Small intestine (tissue), 16 donors: ENCODE measurements at places on chromosomes 4 and X. TPM values are rescaled to one million over a fixed set of nuclear protein-coding genes. Genes with fewer than 3 reads are reported as not detected.

Gene SMARCA1
- polyA plus RNA-seq, result 7.8 TPM

Gene CFAP99
- polyA plus RNA-seq, result 0.67 TPM

Gene XAGE2
- polyA plus RNA-seq, result not detected

Gene DCAF8L2
- polyA plus RNA-seq, result not detected

Gene SH3RF1
- polyA plus RNA-seq, result 12.2 TPM

Gene DDX60
- 5.7 TPM for polyA plus RNA-seq

Gene ATG4A
- polyA plus RNA-seq, result 25.9 TPM

Gene PPID
- 28.4 TPM for polyA plus RNA-seq

Gene DDX53
- polyA plus RNA-seq, result not detected

Gene PAGE2B
- polyA plus RNA-seq, result 0.24 TPM

Gene TMPRSS11A
- 0.01 TPM for polyA plus RNA-seq

Gene RHOXF1
- polyA plus RNA-seq, result 1.1 TPM

Gene PABPC1L2B
- not detected for polyA plus RNA-seq

Gene PDLIM3
- 2.9 TPM for polyA plus RNA-seq

Gene IRAK1
- polyA plus RNA-seq, result 118 TPM

GRCh38 chrX:56994375-56995270 lies 718 bp downstream of the SPIN3 start:
- DNase-seq, result no peak

DNA sequence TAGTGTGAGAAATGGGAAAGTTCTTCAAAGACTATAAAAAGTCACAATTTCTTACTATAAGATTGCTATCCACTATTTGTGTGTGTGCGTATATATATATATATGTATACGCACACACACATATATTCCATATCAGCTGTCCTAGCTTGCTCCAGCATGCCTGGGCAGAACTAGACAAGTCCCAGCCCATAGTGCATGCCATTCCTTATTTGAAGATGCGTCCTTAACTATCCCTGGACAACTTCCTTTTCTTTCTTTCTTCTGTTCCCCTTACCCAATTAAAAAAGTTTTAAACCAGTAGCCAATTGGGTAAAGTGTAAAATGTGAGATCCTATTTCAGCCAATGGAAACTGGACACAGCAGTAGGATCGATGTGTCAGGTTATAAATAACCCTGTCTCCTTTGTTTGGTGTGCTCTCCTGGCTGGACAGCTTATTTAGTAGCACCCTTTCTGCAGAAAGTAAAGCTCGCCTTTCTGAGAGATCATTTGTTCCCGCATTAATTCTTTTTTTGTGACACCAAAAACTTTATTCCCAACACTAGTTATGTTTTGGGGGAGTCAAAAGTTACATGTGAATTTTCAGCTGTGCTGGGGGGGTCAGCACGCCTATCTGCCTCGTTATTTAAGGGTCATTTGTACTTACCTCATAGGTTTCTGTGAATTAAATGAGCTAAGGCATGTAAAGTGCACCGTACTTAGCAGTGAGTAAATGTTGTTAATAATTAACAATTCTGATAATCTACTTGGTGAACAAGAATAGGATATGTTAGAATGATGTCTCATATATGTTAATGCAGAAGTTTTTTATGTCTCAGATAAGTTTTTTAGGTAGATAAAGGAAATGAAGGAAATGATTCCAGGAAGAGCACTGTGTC lies 40.9 kb downstream of the KDM6A start:
- DNase-seq, result peak; percentile 17

- no peak for DNase-seq
These were observed 21.3 kb upstream of the USP46 start for GRCh38 chr4:52680381-52680780.

DNA sequence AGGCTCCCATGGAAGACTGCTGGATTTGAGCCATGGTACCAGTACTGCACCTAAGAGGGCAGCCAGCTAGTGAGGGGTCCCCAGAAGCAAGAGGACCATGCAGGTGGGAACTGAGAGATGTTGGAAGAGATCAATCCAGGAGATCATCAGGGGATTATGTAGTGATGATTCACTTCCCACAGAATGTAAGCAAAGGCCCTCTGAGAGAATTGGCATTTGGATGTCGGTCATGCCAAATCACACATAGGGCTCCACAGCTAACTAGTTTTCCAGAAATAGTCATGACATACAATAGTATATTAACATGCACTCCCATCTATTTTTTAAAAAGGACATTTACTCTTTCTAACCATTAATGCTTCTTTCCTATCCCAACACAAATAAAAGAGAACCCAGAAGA lies 112.5 kb downstream of the RASGEF1B start:
- no peak for DNase-seq

GRCh38 chrX:54029529-54030143 lies 14.6 kb downstream of the PHF8 start:
- no peak for DNase-seq

GRCh38 chrX:69066021-69066757 lies 99.1 kb downstream of the PJA1 start:
- DNase-seq, result no peak

- no peak for DNase-seq
These were observed 88.8 kb upstream of the HELT start for GRCh38 chr4:184929476-184929875.

GRCh38 chrX:132594129-132594528 lies 105.3 kb upstream of the MBNL3 start:
- DNase-seq, result peak; percentile 77

GRCh38 chr4:38678078-38678477 lies 14.1 kb downstream of the KLF3 start:
- no peak for DNase-seq

- DNase-seq, result no peak
These were observed 124.8 kb upstream of the EOLA2 start for GRCh38 chrX:150063138-150063518.

- no peak for DNase-seq
These were observed 330.2 kb downstream of the HS3ST1 start for GRCh38 chr4:11098461-11098860.

GRCh38 chr4:41887821-41888686 lies 47.2 kb upstream of the TMEM33 start:
- DNase-seq, result peak; percentile 45

GRCh38 chr4:135186002-135186401 lies 984.4 kb upstream of the PABPC4L start:
- no peak for DNase-seq

GRCh38 chr4:32022071-32022470 lies 1301.9 kb downstream of the PCDH7 start:
- DNase-seq, result no peak

DNA sequence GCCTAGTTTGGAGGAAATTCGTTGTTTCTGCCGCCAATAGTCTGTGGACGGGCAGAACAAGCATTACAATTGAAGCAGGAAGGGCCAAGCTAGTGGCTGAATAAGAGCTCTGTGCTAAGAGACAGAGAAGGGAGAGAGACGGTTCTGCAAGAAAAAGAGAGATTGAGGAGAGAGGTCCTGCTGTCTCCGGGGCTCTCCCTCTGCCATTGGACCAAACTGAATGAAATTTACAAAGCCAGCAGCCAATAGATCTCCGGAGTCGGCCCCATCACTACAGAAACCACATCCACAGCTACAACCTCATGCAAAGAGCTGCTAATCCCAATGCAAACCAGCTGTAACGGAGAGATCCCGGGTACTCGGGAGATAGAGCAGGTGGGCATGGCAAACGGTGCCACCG lies at the start of gene NLGN4X:
Gene NLGN4X (minus strand): TSS at position 148 of the 400 bp plus-strand sequence. CDS start 77,401 bp downstream, outside the sequence.
- peak; percentile 2 for DNase-seq

DNA sequence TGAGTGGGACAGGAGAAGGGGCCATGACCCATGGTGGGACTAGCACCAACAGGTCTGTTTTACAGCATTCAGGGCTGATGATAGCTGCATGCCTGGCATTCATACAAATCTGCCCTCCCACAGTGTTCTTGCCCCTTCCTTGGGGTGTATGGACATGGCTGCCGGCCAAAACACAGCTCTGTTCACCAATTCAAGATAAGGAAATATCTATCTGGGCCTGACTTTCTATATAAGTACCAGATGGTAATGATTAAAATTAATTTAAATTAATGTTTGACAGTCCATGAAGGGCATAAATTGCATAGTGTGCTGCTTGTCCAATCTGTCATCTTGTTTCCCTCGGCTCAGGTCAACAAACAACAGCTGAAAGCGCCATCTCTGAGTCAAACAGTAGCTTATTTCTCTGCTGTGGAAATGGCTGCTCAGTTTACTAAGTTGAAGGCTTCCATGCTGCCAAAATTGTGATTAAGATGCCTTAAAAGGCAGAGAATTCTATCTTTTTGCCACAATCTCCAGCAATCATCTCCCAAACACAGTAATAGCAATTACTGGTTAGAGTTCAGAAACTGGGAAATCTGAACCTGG lies 67.0 kb upstream of the TSPAN7 start:
- DNase-seq, result peak; percentile 6

GRCh38 chr4:119731146-119731742 lies 102.6 kb upstream of the PDE5A start:
- no peak for DNase-seq

- no peak for DNase-seq
These were observed 648 bp downstream of the GPC4 start for GRCh38 chrX:133414406-133415275.

GRCh38 chrX:4787971-4788370 lies 1074.5 kb upstream of the PRKX start:
- no peak for DNase-seq

DNA sequence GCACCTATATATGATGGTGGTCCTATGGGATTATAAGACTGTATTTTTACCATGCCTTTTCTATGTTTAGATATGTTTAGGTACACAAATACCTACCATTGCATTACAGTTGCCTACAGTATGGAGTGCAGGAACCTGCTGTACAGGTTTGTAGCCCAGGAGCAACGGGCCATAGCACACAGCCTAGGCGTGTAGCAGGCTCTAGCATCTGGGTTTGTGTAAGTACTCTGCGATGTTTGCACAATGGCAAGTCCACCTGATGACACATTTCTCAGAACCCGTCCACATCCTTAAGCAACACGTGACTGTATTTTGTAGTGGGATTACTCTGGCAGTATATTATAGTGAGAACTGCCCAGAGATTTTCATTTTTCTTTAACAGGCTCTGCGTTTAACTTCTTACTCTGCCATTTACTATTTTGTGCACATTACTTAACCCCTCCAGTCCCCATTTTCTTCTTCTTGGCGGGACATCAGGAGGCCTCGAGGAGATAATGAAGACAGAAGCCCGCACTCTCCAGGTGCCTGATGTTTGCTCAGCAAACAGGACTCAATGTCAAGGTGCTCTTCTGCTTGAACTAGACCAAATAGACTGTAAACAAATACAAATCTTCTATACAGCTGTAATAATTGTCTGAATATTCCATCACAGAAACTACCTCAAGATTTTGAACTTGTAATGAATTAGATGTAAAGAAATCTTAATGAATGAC lies 102.0 kb upstream of the PDLIM3 start:
- DNase-seq, result peak; percentile 13

DNA sequence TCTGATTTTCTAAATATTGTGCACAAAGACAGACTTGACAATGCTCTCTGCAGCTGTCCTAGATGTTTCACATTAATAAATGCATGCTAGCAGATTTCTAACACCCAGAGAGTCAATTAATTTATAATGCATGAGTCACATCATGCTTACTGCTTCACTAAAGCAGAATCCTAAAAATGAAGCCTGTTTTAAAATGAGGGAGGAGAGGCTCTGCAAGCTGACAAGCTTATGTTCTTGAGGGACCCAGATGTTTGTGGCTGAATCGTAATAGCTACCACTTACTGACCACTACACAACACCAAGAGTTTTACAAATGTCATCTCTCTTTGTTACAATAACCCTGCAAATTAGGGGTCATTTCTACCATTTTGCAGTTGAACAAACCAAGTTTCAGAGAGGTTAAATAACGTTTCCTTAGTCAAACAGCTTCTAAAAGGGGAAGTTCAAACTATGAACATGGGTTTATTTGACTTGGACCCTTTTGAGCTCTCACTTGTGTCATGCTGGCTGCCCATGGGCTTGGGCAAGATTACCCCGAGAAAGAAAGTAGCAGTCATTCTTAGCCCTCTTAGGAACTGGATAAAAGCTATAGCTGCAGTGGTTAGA lies 262.7 kb upstream of the ETNPPL start:
- no peak for DNase-seq

DNA sequence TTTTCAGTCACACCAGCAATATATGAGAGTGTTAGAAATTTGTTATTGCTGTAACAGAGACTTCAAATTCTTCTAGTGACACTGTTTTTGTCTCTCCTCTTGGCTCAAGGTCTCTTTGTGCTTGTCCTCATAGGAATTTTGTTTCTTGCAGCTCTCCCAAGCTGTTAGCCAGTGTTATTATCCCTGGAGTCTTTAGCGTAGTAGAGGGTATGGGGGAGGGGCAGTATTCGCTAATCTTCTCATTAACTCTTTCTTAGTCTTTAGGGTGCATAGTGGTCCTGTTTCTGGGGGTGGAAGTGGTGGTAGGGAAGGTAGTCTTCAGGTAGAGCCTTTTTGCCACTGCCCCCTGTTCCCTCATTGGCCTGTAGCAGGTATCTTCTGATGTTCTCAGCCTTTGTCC lies 79.4 kb downstream of the JADE3 start:
- DNase-seq, result no peak

GRCh38 chrX:916230-916599 lies 285.6 kb downstream of the SHOX start:
- no peak for DNase-seq

- DNase-seq, result peak; percentile 28
These were observed 44.3 kb downstream of the TASL start for GRCh38 chrX:30533266-30533665.

- DNase-seq, result no peak
These were observed 290.4 kb upstream of the MAGEB16 start for GRCh38 chrX:35507701-35508100.

DNA sequence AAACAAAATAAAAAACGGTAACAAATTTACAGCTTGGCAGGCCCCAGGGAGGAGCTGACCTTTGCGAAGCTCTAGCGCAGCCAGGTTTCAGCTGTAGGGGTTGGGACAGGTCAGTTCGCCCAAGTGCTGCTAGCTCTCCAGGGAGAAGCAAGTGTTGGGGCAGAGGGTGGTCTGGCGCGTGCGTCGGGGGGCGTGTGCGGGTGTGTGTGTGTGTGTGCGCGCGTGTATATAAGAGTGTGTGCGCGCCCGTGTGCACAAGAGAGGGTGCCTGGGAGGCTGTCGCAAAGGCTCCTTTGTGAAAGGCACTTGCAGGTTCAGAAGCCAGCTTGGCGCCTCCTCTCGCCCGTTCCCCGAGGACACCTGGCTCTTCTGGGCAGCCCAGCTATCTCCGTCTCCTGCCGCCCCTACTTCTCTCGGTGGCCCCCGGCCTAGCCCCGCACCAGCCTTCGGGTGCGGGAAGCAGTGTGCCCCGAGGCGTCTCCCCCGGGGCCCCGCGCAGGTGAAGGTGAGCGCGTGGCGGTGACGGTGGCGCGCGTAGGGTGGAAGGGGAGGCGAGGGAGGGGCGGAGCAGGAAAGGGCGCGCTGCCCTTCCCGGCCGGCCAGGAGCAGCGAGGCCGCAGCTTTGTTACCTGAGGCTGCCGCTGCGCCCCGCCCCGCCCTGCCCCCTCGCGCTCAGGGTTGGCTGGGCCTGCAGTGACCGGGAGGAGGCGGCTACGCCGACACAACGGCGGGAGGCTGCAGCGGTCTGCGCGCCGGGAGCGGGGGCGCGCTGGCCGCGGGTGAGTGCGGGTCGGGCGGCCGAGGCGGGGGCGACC lies at the start of gene FHDC1:
Gene FHDC1 (plus strand): TSS at position 693 of the 815 bp plus-strand sequence. CDS start 6,735 bp downstream, outside the sequence.
- DNase-seq, result peak; percentile 87

DNA sequence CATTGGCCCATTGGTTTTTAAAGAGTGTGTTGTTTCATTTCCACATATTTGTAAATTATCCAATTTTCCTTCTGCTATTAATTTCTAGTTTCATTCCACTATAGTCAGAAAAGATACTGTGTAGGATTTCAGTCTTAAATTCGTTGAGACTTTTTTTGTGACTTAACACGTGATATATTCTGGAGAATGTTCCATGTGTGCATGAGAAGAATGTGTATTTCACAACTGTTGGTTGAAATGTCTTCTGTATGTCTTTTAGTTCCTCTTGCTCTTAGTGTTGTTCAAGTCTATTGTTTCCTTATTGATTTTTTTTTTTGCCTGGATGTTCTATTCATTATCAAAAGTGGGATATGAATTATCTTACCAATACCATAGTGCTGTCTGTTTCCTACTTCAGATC lies 606.9 kb downstream of the RPA4 start:
- DNase-seq, result no peak
